Stimulated activated CD8-positive, alpha-beta memory T cell treated with anti-CD3 and anti-CD28 coated beads, Interleukin-2, amount 100 ng/mL, for 1 hour (primary cell): ENCODE measurements at places on chromosomes 6 and 20.
A peak's percentile ranks its signal among the peaks of the same experiment; 100 is the strongest.

DNA sequence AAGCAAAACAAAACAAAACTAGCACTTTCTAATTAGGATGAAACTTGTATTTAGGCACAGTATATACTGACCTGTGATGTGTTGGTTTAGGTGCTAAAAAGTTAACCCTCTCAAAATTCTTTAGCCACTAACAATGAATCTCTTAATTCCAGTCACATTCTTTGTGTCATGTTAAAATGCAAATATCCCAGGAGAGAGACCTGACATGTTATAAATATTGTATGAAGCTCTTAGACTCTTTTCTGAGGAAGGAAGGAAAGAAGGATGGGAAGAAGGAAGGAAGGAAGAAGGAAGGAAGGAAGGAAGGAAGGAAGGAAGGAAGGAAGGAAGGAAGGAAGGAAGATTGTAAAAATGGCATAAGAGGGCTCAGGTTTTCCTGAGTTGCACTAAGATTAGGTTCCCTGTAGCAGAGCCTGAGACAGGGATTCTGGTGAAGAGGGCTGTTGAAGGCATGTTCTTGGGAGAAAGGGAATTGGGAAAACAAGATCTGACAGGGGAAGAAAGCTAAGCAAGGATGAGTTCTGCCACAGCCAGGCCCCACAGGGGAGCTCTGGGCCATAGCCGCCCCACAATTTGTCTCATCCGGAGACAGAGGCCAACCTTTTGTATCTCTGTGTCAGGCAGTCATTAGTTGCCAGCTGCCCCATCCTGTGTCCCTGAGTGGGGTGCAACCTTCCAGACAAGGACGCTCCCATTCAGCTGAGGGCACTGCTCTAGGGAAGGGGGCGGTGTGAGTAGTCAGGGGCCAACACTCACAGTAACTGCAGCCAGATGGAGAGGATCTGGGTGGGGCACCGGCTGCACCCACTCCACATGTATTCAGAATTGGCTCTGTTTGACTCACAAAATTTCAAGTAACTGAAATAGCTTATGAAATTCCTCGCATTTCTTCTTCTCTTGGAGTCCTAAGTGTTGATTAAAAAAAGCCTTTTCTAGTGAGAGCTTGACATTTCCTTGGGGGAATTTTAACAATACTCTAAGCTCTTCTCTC, 189.3 kb upstream of the ARG1 start:
- DNase-seq = no peak

GRCh38 chr6:72212686-72213085, 326.3 kb downstream of the RIMS1 start:
- DNase-seq = no peak

GRCh38 chr6:13453771-13454251, 33.6 kb downstream of the GFOD1 start:
- DNase-seq = no peak

- no peak for DNase-seq
Observed at GRCh38 chr20:15288106-15288505, 950.7 kb upstream of the FLRT3 start.

DNA sequence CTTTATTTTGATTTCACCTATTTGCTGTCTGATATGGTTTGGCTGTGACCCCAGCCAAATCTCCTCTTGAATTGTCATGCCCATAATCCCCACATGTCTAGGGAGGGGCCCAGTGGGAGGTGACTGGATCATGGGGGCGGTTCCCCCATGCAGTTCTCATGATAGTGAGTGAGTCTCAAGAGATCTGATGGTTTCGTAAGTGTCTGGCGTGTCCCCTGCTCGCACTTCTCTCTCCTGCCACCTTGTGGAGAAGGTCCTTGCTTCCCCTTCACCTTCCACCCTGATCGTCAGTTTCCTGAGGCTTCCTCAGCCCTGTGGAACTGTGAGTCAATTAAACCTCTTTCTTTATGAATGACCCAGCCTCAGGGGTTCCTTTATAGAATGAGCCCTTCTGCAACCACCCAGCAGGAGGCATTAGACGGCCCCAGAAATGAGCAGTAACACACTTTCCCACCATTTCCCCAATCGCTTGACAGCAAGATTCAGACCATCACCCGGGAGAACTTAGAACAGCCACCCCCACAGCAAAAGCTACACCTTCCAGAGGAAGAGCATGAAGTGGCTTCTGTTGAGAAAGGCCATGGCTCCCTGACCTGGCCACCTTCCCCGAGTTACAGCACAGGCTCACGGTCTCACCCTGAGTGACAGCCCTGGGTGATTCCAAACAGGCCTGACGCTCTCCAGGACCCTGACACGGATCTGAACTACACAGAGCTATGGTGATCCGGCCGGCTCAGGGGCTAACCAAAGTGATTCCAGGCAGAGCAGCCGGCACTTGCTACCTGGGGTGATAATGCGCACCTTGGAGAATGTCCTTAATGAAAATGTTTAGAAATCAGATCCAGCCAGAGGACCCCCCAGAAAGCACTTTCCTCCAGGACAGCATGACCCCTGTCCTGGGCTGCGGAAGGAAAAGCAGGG, 131.2 kb upstream of the CDH4 start:
- no peak for DNase-seq

- peak; percentile 17 for DNase-seq
Observed at GRCh38 chr6:42075159-42075838, 25.0 kb downstream of the TAF8 start.

DNA sequence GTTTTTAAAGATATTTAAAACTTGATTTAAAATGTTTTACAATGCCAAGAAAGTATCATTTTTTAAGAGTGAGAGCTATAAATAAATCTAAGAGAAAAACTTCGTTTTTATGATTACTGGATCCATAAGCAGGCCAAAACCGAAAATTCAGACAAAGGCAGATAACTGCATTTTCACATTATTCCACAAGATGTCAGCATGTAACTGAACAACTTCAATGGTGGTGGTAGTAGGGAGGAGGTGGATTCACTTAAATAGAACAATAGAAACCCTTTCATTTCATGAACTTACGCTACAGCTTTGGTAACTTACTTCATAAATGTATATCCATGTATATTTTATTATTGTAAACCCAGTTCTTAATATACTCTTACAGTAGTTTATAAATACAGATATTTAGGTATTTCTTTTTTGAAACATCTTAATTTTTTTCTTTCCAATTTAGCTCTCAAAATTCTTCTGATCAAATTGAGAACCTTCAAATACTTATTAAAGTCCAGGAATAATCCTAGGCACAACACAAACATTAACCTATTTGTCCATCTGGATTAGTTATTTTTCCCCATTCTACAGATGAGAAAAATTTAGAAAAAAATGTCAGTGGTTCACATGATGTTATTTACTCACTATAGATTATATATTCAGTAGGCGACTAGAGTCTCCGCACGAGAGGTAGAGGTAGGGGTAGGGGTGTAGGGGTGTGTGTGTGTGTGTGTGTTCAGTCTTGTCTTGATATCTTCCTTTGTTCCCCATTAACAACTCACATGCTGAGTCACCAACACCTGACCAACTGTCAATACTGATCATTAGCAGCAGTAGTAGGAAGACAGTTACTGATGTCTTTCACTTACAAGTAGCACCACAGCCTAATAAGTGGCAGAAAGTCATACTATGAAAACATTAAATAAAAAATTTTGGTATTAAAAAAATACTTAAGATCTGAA, 111.5 kb downstream of the ARHGAP18 start:
- DNase-seq = no peak

DNA sequence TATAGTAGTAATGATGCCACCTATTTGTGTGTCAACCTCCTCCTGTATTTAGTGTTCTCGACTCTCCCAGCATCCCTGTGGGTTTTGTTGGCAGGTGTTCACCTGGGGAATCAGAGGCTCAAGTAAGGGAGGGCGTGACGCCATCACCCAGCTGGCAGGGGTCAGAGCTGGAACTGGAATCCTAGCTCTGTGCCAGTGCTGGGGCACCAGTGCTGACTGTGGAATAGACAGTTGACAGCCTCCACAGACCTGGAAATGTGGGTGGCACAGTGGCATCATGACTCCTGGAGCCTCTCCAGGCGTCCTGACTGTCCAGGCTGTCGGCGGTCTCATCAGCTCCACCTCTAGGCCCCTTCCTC, 102.8 kb downstream of the SYCP2 start:
- DNase-seq = no peak

DNA sequence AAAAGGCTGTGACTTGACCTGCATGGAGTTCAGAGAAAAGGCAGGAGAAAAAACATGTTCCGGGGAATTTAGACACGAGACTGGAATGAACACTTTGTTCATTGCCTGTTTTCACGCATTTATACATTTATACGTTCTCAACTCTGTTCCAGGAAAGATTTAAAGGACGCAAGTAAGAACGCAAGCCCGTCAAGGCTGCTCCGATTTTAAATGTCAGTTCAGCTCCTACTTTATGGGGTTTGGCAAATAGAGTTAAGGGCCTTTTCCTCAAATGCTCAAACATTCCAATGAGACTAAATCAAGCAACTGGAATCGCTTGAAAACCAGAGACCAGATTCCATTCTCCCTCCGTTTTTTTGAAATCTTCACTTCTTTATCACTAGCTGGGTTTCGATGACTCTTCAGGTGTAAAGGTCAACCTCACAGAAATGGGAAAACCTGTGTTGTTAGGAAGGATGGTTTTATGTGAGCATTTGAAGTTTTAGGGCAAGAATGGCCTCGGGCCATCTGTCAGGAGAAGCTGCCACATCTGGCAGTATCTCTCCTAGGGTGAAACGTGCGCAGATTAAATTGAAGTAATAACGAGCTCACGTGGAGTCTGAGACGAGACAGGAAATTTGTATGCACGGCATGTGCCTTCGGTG, 24.9 kb downstream of the TTLL2 start:
- no peak for DNase-seq

DNA sequence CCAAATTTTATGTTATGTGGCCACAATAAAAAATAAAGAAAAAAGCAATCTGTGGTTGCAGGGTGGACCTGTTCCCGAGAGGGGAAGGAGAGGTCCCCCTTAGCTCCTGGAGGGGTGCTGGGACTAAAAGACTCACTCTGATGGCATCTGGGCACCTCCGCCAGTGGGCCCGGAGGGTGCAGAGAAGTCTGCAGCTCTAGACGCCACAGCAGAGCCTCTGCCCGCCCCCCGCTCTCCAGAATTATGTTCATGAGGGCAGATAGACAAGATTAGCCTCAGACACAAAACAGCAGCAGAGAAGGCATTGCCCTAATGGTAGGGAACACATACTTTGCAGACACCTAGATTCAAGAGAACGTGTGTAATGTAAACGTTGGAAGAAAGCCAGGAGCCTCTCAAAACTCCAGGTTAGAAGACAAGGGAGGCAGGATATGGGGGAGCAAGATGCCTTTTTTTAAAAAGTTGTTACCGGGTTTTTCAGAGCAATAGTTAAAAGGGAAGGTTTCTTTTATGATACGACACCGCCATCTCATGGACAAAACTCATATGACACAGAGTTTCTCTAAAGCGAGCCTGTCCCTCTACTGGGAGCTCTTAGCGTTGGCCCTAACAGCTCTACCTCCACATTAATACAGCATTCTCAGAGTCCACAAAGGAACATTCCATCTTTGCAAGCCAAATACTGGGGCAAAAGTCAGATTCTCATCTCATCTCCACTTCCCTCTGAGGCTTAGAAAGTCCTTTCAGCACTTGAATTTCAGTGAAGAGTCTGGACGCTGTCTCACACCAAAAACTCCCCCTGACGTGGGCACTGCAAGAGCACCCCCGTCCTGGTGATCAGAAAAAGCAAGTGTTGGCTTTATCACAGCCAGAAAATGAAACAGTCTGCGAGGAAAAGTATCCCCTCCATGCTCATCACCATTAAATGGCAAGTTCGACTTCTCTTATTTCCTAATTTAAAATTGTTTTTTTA, 47.2 kb downstream of the FOXF2 start:
- no peak for DNase-seq
